ENCODE measurements at places on chromosomes 13 and 19. TPM values are rescaled to one million over a fixed set of nuclear protein-coding genes. Genes with fewer than 3 reads are reported as not detected.

The NLRP7 gene
- not detected for total RNA-seq

The LYPD3 gene
- 0.74 TPM for total RNA-seq

GRCh38 chr19:33755099-33756035 is 41.3 kb upstream of the KCTD15 start:
- no peak for DNase-seq

The VWA8 gene
- 38.0 TPM for total RNA-seq

GRCh38 chr19:50580970-50581634 is 12.9 kb upstream of the LRRC4B start:
- no peak for DNase-seq

DNA sequence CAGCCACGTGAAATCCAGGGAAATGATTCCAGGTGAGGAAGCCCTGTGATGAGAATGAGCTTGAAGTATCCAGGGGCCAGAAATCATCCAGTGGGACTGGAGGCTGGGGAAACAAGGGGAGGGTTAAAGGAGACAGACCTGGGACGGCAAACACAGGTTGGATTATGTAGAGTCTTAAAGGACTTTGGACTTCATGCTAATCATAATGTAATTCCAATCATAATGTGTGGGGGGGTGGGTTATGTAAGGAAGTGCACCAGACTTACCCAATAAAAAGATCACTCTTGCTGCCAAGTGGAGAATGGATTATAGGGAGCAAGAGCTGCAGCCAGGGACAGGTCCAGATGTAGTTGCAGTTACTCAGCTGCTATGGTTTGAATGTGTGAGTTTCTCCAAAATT is 16.1 kb upstream of the CYSLTR2 start:
- DNase-seq: no peak

The FGF22 gene
- total RNA-seq: 0.17 TPM

GRCh38 chr13:50244713-50245574 is 229.7 kb downstream of the KCNRG start:
- no peak for DNase-seq

- peak; percentile 63 for DNase-seq
Measured at GRCh38 chr19:52248241-52248640, 21.1 kb upstream of the ZNF766 start.

DNA sequence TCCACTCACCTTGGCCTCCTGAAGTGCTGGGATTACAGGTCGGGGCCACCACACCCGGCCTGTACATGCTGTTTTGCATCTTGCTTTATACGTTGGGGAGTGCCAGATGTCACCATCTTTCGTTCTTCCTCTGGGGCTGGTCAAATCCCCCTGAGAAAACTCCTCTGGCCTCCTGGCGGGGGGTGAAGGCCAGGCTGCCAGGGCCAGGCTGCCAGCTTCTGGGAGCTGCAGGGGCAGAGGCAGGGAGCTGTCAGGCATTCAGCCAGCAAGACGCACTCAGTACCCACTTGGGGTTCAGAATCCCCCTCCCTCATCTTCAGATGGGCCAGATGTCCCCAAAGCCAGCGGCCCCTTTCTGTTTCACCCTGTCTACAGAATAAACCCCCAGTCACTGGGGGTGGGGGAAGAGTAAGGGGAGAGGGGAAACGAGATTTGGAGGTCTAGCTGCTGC is 16.1 kb downstream of the ZSWIM9 start:
- DNase-seq: no peak

DNA sequence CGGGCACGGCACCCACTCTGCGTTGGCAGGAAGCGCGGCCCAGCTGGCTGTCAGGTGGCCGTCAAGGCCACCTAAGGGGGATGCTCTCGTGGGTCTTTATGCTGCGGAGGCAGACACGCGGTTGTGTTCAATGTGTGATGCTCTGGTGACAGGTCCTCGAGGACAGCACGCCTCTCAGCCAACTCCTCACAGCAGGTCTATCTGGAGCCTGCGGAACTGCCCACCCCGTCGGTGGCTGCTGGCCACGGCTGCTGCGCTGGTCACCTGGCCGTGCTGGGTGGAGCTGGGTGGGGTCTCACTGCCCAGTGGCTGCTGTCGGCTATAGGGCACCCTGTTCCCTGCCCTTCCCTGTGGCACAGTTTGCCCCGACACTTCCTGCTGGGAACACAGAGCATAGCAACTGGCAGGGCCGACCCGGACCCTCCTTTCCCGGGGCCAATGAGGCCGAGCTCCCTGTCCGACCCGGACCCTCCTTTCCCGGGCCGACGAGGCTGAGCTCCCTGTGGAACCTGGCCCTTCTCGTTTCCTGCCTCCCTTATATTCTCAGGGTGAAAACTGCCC is 14.3 kb upstream of the F7 start:
- DNase-seq: no peak

GRCh38 chr13:38440666-38441065 is 91.0 kb downstream of the UFM1 start:
- DNase-seq: no peak

GRCh38 chr13:102589301-102589822 is 7.4 kb upstream of the TPP2 start:
- DNase-seq: no peak

The GAS6 gene
- 200 TPM for total RNA-seq

- DNase-seq: peak; percentile 87
Measured at GRCh38 chr19:5091018-5091683, 122.2 kb downstream of the KDM4B start.

DNA sequence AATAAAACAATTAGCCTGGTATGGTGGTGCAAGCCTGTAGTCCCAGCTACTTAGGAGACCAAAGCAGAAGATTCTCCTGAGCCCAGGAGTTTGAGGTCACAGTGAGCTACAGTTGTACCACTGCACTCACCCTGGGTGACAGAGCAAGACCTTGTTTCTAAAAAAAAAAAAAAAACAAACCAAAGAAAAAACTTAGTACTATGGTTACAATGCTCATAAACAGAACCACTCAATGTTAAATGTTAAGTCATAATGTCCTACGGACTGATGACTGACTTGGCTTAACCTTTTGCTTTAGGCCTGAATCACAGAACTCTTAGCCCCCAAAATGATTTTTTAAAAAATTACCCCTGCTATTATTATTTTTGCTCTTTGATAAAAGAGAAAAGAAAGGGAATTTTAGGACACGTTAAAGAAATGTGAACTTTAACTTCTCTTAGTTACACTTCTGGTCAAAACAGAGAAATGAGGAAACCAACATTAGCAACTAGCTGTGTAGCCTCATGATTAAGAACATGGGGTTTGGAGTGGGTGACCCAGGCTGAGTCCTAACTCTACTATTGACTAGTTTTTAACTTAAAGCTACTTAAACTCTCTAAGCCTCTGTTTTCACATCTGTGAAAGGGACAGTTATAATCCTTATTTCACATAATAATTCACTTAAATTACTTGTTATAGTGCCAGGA is 13.7 kb upstream of the ELF1 start:
- DNase-seq: no peak

DNA sequence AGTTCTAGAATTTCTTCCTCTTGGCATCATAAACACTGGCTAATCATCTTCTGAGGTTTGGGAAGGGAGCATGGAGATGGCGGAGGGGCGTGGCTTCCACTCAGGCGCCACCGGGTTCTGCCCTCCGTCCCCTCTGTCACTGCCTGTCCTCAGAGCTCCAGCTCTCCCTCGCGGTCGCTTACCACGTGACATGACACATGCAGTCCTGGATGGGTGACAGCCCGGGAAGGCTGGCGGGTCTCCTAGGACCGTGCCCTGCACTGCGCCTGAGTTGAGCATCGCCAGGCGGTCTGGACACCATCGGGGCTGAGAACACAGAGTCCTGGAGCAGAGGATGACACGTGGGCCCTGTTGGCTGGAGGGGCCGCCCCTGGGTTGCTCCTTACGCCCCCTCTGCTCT is 123.3 kb downstream of the RAB20 start:
- no peak for DNase-seq

- DNase-seq: no peak
Measured at GRCh38 chr13:75818968-75819225, 182.8 kb downstream of the LMO7 start.

DNA sequence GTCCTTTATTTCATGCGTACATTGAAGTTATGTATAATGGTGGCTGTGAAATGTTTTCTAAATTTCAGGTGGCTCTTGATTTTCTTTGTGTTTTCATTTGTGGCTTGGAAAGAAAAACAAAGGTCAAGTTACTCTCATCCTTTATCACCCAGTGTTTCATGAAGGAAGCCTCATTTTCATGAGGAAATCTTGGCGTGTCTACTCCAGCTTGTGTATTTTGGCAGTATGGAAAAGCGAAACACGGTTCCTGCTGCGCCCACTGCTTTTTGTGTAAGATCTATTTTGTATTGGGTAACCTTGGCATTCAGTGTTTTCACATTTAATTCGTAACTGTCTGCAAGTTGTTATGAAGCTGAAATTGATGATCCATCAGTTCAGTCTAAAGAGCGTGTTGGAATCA is 147.0 kb upstream of the RNF113B start:
- no peak for DNase-seq

DNA sequence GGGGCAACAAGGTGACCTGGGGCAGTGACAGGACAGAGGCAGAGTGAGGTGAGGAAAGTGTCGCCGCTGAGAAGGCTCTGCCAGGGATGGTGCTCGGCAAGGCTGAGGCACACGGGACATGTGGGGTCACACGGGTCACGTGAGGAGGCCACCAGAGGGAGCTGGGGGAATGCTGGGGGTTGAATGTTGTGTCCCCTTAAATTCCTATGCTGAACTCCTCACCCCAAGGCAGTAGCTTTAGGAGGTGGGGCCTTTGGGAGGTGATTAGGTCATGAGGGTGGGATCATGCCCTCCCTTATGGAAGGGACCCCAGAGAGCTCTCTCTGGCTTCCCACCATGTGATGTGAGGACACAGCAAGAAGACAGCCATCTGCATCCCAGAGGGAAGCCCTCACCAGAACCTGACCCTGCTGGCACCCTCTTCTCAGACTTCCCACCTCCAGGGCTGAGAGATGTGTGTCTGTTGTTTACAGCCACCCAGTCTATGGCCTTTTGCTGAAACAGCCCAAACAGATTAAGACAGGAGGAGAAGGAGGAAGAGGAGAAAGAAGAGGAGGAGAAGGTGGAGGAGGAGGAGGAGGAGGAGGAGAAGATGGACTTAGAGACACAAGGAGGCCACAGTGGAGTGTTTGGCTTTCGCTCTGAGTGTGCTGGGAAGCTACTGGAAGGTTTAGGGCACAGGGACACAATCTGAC is 35.4 kb downstream of the RFX2 start:
- no peak for DNase-seq

The IL11 gene
- not detected for total RNA-seq

- DNase-seq: no peak
Measured at GRCh38 chr13:37134411-37135041, 29.1 kb upstream of the CSNK1A1L start.

DNA sequence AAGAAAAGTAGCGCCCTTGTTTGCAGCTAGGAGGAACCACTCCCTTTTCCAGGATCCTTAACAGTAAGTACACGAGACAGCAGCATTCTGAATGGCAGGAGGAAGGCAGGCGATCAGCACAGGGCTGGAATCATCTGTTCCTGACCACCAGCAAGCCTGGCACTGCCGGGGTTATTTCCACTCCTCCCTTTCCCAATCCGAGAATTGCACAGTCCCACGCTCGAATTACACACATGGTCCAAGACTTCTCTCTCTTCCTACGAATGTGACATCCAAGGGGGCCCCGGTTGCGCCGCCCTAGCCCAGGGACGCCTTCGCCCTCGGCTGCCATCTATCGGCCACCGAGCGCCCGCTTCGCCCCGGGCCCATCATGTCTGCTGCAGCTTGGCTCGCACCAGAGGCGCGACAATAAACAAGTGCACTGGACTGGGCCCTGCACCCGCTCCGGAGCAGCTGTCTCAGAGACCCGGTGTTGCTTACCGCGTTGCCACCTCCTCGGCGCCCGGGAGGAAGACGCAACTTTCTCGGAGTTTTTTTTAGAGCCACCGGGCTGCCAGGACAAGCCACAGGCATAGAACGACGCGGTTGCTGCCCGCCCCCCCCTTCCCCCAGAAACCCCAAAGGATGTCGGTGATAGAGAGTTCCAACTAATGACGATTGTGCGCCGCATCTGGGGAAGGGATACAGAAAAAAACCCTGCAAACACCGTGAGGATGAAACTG is at the start of gene SLITRK5:
SLITRK5 (plus strand) TSS at position 341 of the 722 bp plus-strand sequence. CDS start 4,018 bp downstream, outside the sequence.
- DNase-seq: peak; percentile 86

The GFY gene
- total RNA-seq: not detected

The PRODH2 gene
- total RNA-seq: not detected

The COLGALT1 gene
- total RNA-seq: 25.1 TPM

- no peak for DNase-seq
Measured at GRCh38 chr13:64206430-64207225, 2791.0 kb upstream of the PCDH20 start.

GRCh38 chr19:40689339-40690049 is 957 bp downstream of the NUMBL start:
- DNase-seq: no peak

- no peak for DNase-seq
Measured at GRCh38 chr13:98719527-98720250, 32.8 kb downstream of the SLC15A1 start.

DNA sequence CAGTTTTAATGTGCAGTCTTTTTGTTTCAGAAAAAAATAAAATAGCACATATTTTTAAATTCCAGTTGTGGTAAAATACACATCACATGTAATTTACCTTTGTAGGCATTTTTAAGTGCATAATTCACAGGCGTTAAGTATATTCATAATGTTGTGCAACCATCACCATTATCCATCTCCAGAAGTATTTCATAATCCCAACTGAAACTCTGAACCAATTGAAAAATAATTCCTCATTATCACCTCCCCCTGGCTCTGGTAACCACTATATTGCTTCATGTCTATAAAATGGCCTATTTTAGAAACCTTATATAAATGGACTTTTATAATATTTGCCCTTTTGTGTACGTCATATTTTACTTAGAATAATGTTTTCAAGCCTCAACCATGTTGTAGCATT is 756.5 kb upstream of the KLHL1 start:
- DNase-seq: no peak

- peak; percentile 85 for DNase-seq
Measured at GRCh38 chr19:12778017-12778904, 2.9 kb upstream of the HOOK2 start.

DNA sequence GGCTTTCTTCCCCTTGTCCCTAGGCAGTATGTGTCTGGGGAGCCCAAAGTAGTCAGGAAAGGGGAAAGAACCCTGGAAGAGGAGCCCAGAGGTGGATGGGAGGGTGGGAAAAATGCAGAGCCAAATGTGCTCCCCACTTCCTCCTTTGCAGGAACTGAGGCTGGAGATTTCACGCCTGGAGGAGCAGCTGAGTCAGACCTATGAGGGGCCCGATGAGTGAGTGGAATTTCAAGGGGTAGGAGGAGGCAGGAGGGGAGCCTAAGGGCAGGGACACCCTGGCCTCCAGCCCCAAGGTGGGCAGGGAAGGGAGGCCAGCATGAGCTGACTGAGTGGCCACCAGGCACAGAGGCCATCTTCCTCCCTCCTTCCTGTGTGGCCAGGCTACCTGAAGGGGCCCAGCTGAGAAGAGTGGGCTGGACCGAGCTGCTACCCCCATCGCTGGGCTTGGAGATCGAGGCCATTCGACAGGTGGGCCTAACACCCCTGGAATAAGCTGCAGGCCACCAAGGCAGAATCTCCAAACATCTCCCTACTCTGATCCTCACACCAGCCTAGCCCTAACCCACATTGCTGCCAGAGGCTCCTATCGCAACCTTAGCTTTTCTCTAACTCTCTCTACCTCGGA is 14.3 kb downstream of the PTH2 start:
- no peak for DNase-seq

All from right cardiac atrium (tissue), 5 donors.